KBM-7 (cell line): ENCODE measurements at places on chromosomes 3 and 15.

DNA sequence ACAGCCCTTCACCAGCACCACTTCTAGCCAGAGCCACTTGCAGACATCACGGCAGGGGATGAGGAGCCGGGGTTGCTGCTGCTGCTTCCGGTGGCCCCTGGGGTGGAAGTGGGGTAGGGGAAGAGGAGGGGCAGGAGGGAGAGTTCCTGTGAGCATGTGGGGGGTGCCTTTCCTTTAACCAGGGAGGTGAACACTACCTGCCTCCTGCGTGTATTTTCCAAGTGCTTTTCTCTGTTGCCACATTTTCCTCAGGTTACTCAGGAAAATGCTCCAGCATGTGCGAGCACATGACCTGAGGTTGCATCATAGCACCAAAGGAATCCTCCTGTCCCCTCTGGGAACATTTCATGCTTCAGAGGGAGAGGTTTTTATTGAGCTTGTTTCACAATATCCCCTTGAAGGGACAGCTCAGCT, 12.2 kb upstream of the SACM1L start:
- peak; percentile 69 for DNase-seq

DNA sequence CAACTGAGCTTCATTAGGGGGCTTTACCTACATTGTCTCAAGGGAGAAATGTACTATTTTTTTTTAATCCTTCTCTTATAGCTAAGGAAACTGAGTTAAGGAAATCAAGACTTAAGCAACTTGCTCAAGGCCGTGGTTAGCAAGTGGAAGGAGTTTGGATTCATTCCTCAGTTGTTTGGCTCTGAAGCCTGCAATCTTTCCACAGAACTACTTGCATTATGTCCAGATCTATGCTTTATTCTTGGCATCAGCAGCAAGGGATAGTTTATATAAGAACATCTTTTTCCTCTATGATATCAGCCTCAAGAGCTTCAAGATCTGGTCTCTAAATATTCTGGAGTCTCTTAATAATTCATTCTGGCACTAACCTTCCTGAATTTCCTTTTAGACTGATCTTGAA, 182.4 kb downstream of the SV2B start:
- no peak for DNase-seq

GRCh38 chr3:99843590-99844258, 26.1 kb downstream of the CMSS1 start:
- DNase-seq, result no peak

DNA sequence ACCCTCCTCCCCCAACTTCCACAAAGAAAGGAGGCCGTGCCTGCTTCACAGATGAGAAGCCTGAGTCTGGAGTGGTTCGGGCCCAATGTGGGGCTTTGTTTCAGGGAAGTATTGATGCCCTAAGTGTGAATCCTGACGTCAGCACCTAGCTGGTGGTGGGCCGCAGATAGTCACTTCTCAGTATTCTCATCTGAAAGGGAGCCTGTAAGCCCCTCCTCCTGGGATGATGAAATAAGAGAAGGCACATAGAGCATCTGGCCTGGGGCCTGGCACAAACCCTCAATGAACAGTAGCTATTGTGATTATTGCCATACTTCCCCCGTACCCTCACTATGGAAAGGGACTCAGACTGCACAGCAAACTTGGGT, 24.8 kb downstream of the LINGO1 start:
- DNase-seq, result no peak

DNA sequence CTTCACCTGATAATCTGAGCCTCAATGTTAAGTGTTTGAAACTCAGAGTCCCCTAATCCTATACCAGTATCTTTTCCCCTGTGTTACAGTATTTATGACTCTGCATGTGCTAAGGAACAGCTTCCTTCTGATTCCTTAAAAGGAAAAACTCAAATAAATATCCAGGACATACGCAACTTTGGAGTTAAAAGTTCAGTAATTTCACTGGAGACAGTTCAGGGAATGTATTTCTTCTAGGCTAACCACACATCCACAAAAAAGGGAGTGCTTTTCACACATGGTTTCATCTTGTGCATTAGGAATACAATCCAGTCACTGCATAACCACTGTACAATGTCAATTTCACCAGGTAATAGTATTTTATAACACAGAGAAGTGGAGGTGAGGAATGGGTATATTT, 31.0 kb downstream of the PGBD4 start:
- no peak for DNase-seq

- no peak for DNase-seq
These were observed 488.4 kb upstream of the UBE2E2 start for GRCh38 chr3:22714749-22715148.

DNA sequence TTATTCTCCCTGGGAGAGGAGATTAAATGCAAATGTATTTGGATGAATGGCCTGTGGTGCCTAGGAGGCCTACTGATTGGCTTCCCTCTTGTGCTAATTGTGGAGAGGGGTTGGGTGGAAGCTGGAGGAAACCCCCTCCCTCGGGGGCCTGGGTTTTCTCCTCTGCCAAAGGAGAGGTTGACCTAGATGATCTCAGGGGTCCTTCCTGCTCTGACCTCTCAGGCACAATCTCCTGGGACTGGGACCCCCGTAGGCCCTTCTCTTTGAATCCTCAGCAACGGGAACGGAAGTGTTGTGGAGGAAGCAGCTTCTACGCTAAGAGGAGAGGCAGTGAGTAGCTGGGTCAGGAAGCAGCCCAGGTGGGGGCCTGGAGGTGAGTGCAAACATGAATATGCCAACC, 40.5 kb upstream of the MAGEF1 start:
- no peak for DNase-seq

- DNase-seq, result no peak
These were observed 7.9 kb downstream of the CCR1 start for GRCh38 chr3:46200211-46200610.

DNA sequence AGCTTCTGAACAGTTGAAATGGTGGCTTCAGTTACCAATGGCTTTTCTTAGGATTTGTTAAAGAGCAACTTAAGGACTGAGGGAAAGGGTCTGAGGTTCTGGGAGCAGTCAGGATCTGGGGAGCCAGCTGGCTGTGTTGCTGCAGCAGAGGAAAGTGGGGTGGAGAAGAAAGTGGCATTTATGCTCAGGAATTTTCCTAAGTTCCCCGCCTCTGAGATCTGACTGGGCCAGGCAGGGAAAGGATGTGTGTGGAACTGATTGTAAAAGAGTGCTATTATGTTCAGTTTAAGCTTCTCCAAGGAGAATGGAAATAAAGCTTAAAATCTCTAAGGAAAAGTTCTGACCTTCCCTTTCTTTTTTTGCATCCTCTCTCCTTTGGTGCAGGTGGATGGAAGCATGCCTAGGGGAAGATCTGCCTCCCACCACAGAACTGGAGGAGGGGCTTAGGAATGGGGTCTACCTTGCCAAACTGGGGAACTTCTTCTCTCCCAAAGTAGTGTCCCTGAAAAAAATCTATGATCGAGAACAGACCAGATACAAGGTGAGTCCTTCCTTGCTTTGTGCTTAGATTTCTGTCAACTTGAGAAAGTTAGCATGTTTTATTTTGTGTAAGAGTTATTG, 37.8 kb downstream of the IQGAP1 start:
- DNase-seq, result no peak

GRCh38 chr15:34927726-34928125, 41.8 kb downstream of the AQR start:
- no peak for DNase-seq

DNA sequence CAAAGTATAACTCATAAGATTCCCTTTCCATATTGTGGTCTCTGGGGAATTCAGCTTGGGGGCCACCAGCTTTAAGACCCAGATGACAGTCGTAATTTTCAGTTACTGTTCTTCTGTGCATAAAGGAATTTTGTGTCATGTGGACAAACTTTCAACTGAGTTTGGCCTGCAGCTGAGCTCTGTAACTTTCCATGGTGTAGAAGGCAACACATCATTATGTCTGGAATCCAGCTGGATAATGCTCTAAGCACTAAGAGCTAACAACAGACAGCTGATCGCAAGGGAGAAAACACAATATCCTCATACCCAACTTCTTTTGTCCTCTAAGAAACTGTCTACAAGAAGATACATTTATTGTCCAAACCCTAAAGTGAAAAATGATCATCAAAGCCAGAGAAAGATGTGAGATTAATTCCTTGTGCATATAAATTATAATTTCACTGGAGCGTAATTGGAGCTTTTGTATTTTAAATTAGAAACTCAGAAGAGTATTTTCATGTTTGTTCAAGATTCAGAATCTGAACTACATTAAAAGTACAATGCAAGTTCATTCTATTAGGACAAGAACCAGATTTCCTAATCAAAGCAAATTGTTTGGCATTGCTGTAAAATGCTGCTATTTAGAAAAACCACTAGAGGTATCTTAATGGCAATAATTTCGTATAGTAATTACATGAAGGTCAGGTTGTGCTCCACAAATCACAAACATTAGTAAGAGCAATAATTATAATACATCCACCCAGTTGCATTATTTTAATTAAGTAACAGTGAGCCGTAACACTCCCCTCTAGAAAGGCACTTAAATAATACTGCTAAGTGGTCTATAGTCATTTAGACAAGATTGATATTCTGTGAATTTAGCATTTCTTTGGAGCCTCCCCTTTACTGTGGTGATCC, 218.8 kb downstream of the ATP8B4 start:
- DNase-seq, result no peak

DNA sequence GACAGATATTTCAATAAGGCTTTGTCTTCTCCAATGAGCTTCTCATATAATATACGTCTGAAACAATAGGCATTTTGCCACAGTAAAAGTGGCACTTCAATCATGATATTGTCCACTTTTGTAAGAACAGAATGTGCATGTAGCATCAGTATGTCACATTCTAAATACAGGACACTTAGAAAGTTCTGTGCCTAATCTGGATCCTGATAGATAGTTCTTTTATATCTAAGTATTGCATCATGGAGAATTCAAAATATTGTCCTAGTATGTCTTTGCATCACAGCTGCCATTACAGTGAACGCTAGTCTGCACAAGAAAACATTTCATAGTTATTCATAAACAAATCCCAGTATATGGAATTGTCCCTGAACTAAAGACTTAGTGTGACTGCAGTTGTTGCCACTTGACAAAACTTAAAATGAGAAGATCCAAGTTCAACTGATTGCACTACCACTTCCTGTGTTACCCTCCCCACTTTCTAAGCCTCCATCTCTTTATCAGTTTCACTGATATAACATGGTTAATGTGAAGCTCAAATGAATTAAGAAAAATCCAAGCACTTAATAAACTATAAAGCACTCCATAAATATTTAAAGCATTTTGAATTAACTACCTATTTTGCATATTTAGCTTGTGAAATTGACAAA, 19.6 kb downstream of the LRRFIP2 start:
- no peak for DNase-seq

- no peak for DNase-seq
These were observed 370.9 kb downstream of the NSUN3 start for GRCh38 chr3:94433811-94434210.

GRCh38 chr3:187987187-187987586, 166.8 kb upstream of the LPP start:
- DNase-seq, result no peak

- DNase-seq, result no peak
These were observed 22.1 kb downstream of the HDAC11 start for GRCh38 chr3:13501958-13502790.

GRCh38 chr3:141482245-141482922, 4.4 kb upstream of the RASA2 start:
- DNase-seq, result no peak

DNA sequence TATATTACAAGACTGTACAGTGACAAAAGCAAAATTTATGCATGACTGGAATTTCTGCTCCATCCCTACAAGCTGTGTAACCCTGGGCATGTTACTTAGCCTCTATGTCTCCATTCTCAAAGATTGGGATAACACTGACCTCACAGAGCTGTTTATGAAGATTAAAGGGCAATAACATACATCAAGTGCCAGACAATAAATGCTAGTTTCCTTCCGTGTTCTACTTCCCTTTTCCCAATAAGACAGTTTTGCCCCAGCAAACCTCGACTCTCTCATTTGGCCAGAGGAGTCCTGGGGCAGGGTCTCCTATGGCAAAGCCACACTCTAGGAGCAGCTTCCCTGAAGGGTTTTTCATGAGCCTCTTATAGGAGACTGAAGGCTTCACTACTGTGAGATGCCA, 7.5 kb downstream of the HEXA start:
- peak; percentile 82 for DNase-seq

- no peak for DNase-seq
These were observed 64.8 kb upstream of the LMCD1 start for GRCh38 chr3:8436661-8437287.

- no peak for DNase-seq
These were observed 48.2 kb upstream of the MYO5C start for GRCh38 chr15:52343831-52344230.

- no peak for DNase-seq
These were observed 168.0 kb upstream of the NDN start for GRCh38 chr15:23854912-23855659.

GRCh38 chr15:39588531-39589192, 7.8 kb downstream of the THBS1 start:
- no peak for DNase-seq

DNA sequence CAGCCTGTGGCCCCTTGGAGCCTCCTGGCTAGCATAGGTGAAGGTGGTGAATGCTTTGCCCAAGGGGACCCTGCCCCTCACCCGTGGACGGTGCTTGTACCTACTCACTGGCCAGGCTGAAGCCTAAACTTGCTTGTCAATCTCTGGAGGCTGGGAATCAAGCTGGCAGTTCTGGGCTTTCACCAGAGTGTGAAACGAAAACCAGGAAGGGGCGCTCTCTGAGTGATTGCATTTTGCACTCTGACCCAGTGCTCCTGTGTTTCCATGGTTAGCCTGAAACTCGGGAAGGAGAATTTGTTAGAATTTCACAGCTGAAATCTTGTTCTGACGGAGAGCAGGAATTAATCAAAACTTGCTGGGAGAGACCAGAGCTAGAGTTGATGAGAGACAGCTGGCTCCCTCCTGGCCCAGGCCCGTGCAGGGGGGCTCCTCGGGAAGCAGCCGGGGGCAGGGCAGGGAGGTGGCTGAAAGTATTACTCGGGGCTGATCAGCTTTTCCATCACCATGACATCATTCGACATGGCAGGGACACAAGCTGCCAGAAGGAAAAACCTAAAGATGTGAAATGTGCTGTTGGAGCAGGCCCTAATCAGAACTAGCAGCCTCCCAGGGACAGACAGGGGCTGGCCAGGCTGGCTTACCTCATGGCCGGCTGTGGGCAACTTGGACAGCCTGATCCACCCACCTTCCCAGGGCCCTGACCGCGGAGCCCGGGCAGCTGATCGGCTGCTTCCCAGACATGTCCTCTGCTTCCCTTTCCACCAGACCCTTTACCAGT, 323.6 kb upstream of the CTDSPL start:
- no peak for DNase-seq

DNA sequence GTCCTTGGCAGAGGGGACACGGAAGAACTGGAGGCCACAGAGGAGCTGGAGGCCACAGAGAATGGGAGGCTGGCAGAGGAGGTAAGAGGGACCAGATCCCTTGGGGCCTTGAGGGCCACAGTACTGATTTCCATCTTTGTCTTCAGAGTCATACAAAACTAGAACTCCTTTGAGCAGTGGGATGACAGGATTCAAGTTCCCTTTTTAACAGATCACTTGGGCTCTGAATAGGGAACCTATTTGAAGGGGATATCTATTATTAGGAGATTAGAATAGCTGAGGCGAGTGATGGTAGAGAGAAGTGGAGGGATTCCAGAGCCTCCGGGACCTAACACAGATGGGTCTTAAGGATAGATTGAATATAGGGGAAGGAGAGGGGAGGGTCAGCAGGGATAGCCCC, 55.7 kb downstream of the OXNAD1 start:
- DNase-seq, result no peak

GRCh38 chr15:63284335-63284734, 6.9 kb downstream of the APH1B start:
- no peak for DNase-seq
